ENCODE measurements at places on chromosomes 6 and 20.

DNA sequence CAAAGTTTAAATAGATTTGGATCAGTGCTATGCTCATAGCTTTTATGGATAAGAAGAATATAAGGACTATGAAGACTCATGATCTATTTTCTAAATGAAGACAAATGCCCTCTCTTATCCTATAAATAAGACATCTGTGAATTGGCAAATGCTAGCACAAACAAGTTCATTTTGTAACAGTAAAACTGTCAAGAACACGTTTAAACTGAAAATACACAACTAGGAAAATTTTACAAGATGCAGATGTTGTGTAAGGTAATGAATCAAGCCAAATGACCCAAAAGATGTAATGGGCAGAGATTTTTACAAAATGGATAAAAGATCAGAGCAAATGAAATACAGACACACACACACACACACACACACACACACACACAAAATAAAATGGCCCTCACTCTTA, 180.5 kb downstream of the MOXD1 start:
- no peak for DNase-seq

DNA sequence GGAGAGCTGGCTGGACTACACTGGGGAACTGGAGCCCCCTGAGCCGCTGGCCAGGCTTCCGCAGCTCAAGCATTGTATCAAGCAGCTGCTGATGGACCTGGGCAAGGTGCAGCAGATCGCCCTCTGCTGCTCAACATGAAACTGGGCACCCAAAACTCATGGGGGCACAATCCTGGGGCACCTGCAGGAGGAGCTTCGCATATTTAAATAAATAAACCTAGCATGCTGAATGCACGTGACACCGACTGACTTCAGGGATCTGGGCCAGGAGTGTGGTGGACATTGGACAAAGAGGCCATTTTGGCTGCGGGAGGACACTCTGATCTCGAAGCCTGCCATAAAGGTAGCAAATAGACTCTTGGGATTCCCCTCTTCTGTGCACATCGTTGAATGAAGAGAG, 6.8 kb downstream of the SCAND1 start:
- DNase-seq: peak; percentile 13

GRCh38 chr6:11730641-11731040, 48.0 kb downstream of the ADTRP start:
- DNase-seq: peak; percentile 44

- no peak for DNase-seq
Measured at GRCh38 chr6:50992704-50993625, 174.3 kb downstream of the TFAP2B start.

- DNase-seq: no peak
Measured at GRCh38 chr6:29943053-29943966, 978 bp downstream of the HLA-A start.
